Esophagus squamous epithelium (tissue), 5 donors: ENCODE measurements at places on chromosomes 6 and 20. TPM values are rescaled to one million over a fixed set of nuclear protein-coding genes. Genes with fewer than 3 reads are reported as not detected.

The TGM3 gene
- 2,995 TPM for total RNA-seq

The OR2H1 gene
- not detected for total RNA-seq

The PRR18 gene
- not detected for total RNA-seq

DNA sequence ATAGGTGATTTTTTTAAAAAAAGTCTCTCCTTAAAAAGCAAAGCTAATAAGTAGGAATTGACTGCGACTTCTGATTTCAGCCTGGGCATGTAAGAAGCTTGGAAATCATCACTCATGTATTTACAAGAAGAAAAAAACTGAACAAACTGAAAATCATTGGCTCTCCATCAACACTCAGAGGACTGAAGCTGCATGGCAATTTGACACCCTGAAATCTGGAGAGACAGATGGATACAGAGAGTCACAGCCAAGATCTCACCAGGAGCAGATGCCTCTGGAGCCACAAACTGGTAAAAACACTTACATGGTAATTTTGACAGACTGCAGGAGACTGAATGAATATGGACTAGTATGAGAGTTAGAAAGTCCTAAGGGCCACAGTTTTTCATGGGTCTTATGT lies 191.2 kb upstream of the TCF21 start:
- H3K27ac ChIP-seq: no peak overlapping the region
- no peaks in the 10 kb centered on the region for H3K36me3 ChIP-seq
- no peaks in the 10 kb centered on the region for H3K27me3 ChIP-seq
- no peaks in the 10 kb centered on the region for H3K4me1 ChIP-seq

DNA sequence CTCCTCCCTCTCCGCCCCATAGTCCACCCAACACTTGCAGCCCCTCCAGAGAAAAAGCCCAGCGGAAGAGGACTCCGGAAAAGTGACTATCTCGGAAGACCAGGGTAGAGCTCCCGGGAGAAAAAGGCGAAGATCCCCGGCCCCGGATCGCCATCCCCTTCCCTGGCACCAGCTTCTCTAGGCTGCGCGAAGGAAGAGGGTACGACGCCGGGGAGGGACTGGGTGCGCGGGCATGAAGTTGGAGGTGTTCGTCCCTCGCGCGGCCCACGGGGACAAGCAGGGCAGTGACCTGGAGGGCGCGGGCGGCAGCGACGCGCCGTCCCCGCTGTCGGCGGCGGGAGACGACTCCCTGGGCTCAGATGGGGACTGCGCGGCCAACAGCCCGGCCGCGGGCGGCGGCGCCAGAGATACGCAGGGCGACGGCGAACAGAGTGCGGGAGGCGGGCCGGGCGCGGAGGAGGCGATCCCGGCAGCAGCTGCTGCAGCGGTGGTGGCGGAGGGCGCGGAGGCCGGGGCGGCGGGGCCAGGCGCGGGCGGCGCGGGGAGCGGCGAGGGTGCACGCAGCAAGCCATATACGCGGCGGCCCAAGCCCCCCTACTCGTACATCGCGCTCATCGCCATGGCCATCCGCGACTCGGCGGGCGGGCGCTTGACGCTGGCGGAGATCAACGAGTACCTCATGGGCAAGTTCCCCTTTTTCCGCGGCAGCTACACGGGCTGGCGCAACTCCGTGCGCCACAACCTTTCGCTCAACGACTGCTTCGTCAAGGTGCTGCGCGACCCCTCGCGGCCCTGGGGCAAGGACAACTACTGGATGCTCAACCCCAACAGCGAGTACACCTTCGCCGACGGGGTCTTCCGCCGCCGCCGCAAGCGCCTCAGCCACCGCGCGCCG lies 822 bp downstream of the FOXQ1 start:
- no peaks in the 10 kb centered on the region for H3K36me3 ChIP-seq
- H3K27ac ChIP-seq: peak overlapping the region; percentile 93
- H3K4me1 ChIP-seq: peaks cover 9% of the 10 kb centered on the region
- H3K4me3 ChIP-seq: peak overlapping the region; percentile 66

DNA sequence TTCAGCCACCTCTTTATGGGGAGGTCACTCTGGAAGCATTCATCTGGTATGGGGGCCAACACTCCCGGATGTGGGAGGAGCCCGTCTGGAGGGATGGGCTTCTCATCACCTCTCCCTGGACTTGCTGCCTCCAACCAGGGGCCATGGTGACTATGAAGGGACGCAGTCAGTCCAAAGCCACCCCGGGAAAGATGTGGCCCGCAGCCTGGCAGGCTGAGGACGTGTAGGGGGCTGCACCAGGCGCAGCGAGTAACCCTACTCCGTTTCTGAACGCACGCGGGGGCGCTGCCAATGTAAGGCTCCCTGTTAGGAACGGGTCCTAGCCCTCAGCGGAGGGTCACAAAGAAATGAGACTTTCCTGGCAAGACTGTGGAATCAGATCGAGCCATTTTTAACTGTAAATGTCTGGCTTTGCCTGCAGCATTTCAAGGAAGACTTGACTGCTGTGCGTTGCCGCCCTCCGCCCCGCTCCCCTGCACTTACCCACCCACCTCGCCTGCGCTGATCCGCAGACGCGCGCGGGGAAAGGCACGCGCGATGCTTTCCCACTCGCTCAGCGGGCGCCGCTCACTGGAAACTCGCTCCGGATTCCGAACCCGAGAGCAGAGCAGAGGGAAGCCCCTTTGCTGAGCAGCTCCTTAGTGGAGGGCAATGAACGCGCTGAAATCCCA lies 55.1 kb downstream of the IL20RA start:
- H3K27me3 ChIP-seq: peaks cover 6% of the 10 kb centered on the region
- H3K27ac ChIP-seq: no peak overlapping the region
- no peak for DNase-seq
- peak overlapping the region; percentile 38 for H3K4me3 ChIP-seq
- no peaks in the 10 kb centered on the region for H3K36me3 ChIP-seq

GRCh38 chr20:53567379-53567917 lies 26.2 kb downstream of the ZNF217 start:
- no peak overlapping the region for H3K27ac ChIP-seq

The PLEKHG1 gene
- total RNA-seq: 30.7 TPM

- H3K27me3 ChIP-seq: no peaks in the 10 kb centered on the region
- peaks cover 40% of the 10 kb centered on the region for H3K36me3 ChIP-seq
- H3K4me1 ChIP-seq: peaks cover 60% of the 10 kb centered on the region
Observed at GRCh38 chr20:23365390-23366165, 3.6 kb downstream of the GZF1 start.

DNA sequence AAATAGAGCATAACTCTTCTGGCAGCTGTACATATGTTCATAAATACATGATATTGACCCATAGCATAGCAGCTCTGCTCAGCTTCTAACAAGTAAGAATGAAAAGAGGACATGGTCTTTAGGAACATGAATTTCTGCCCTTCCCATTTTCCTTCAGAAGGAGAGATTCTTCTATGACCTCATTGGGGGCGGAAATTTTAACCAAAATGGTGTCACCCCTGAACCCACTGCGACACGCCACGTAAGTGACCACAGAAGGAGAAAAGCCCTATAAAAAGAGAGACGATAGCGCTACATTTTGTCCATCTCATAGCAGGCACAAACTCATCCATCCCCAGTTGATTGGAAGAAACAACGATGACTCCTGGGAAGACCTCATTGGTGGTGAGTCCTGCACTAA lies at the start of gene IL17A:
Gene IL17A, plus strand, starts transcription at position 301 of the 400 bp plus-strand sequence. Its CDS starts 57 bp downstream, at position 358.
- no peak within 1 kb of the TSS for H3K4me3 ChIP-seq
- H3K36me3 ChIP-seq: no peaks in the 10 kb centered on the region
- H3K27ac ChIP-seq: no peak within 1 kb of the TSS
- H3K4me1 ChIP-seq: no peaks in the 10 kb centered on the region

- no peaks in the 10 kb centered on the region for H3K27me3 ChIP-seq
- peaks cover 7% of the 10 kb centered on the region for H3K36me3 ChIP-seq
- H3K4me1 ChIP-seq: peaks cover 14% of the 10 kb centered on the region
- no peak for DNase-seq
Observed at GRCh38 chr20:25579081-25579770, 6.1 kb downstream of the NINL start.
